ENCODE measurements at places on chromosomes 1 and 21. TPM values are rescaled to one million over a fixed set of nuclear protein-coding genes. Genes with fewer than 3 reads are reported as not detected.

GRCh38 chr1:162690672-162691434 lies 58.6 kb downstream of the DDR2 start:
- DNase-seq = peak; percentile 69

- peak; percentile 74 for DNase-seq
These were observed 20.8 kb downstream of the PHLDA3 start for GRCh38 chr1:201447903-201448871.

Gene CDC42
- 273 TPM for total RNA-seq

GRCh38 chr1:41496080-41497055 lies 11.9 kb upstream of the EDN2 start:
- peak; percentile 95 for DNase-seq

GRCh38 chr1:204990059-204990664 lies 52.9 kb upstream of the CNTN2 start:
- no peak for DNase-seq

DNA sequence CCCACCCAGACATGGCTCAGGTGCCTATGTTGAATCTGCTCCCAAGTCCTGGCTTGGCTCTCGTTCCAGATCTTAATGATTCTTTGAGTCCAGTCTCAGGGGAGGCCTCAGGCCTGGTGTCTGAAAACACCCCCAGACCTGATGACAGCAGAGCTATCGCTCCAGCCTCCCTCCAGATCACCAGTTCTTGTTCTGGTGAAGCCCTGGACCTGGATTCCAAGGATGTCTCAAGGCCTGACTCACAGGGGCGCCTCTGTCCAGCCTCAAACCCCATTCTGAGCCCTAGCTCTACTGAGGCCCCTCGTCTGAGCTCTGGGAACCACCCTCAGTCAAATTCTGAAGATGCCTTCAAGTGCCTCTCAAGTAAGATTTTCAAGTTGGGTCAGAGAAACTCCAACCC lies 11.4 kb downstream of the MROH7 start:
- peak; percentile 15 for DNase-seq

Gene RHBDL2
- total RNA-seq = not detected

Gene TSHB
- total RNA-seq = not detected

GRCh38 chr1:41981796-41982195 lies 63.1 kb upstream of the HIVEP3 start:
- DNase-seq = no peak

DNA sequence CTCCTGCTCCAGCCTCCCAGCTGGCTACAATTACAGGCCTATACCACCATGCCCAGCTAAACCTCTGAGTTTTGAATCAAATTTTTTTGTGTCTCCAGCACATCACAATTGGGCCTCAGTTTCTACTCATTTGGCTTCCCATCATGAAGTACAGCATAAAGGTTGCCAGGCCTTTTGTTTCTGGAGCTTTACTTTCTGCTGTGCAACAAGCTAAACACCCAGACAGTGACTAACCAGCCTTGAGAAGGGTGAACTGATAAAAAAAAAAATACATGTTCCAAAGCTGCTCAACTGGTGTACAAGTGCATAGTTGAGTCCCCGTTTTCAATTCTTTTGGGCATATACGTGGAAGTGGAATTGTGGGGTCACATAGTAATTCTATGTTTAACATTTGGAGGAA lies 25.1 kb downstream of the TIAM1 start:
- DNase-seq = no peak

- DNase-seq = no peak
These were observed 1.3 kb downstream of the NOS1AP start for GRCh38 chr1:162070825-162071224.

GRCh38 chr1:8422510-8423268 lies 104.8 kb downstream of the SLC45A1 start:
- DNase-seq = peak; percentile 35

- no peak for DNase-seq
These were observed 105.0 kb upstream of the TMEM51 start for GRCh38 chr1:15048437-15048980.

DNA sequence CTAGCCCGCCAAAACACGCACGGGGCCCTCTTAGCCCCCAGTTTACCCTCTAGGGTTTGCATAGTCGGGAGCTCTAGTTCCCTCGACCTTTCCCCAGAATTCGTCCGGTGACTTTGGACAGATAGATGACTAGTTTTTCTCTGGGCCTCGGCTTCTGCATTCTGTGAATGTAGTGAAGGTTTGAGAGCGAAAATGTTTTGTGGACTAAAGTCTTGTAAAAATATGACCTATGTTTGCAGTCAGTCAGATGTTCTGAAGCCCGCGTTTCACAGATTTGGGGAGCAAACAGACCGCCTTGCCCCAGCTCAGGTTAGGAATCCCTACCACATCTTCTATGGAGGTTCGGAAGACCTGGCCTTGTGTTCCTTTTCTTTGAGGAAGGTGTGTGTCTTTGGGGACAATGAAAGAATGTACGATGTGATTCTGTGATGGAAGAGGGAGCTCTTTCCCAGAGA lies 401 bp downstream of the UQCRH start:
- DNase-seq = no peak

DNA sequence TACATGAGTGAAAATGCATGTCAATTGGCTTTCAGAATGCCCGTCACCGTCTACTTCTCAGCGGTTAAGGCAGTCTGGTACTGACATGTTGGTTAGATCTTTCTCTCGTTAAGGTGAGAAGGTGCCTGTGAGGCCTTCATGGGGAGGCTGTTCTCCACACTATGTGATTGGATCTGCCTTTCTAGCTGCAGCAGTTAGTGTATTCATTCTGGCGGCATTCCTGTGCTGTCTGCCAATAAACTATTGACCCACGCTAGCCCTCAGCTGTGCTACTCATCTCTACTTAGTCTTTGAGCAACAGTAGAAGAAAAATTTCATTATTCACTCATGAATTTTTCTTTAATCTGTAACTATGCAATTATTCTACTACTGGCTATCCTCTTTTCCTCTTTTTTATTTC lies 32.0 kb downstream of the CCSAP start:
- no peak for DNase-seq

Gene TBX19
- total RNA-seq = 1.3 TPM

Gene OR6K3
- not detected for total RNA-seq

- no peak for DNase-seq
These were observed 30.3 kb upstream of the RLF start for GRCh38 chr1:40130892-40131291.

Gene NHLH2
- 1.3 TPM for total RNA-seq

- DNase-seq = no peak
These were observed 263.8 kb downstream of the PTPRC start for GRCh38 chr1:198902655-198903054.

GRCh38 chr1:233261695-233262094 lies 33.8 kb downstream of the PCNX2 start:
- no peak for DNase-seq

Gene CFAP74
- not detected for total RNA-seq

DNA sequence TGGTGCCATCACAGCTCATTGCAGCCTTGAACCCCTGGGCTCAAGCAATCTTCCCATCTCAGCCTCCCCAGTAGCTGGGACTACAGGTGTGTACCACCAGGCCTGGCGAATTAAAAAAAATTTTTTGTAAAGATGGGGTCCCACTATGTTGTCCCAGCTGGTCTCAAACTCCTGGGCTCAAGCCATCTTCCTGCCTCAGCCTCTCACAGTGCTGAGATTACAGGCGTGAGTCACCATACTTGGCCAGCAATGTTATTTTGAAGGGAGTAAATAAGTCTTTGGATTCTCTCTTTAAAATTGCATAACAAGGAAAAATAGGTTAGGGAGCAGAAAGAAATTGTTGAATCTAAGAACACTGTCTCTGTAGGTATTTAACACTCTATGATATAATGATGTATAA lies 111.3 kb downstream of the RPS6KC1 start:
- peak; percentile 19 for DNase-seq

DNA sequence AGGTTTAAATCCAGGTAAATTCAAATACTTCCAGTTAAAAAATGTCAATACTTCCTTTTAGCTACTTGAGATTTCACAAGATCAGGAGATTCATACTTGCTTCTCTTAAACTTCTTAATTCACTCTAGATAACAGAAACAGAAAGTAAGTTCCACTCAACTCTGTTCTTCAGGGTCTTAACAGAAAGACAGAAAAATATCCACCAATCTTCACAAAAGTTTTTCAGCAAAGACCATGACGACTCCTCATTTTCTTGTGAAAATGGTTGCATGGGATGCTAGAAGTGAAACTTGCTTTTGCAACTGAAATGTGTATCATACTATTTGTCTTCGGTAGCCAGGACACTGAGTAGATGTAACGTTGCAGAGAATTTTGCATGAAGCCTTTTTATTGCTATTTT lies 12.3 kb upstream of the LRRC8C start:
- no peak for DNase-seq

Gene TAL1
- not detected for total RNA-seq

All from myocyte (in vitro differentiated cells).